HAP-1 (cell line): ENCODE measurements at places on chromosomes 5 and 9.

GRCh38 chr5:75567710-75568109 lies 43.5 kb upstream of the ANKDD1B start:
- DNase-seq = no peak

DNA sequence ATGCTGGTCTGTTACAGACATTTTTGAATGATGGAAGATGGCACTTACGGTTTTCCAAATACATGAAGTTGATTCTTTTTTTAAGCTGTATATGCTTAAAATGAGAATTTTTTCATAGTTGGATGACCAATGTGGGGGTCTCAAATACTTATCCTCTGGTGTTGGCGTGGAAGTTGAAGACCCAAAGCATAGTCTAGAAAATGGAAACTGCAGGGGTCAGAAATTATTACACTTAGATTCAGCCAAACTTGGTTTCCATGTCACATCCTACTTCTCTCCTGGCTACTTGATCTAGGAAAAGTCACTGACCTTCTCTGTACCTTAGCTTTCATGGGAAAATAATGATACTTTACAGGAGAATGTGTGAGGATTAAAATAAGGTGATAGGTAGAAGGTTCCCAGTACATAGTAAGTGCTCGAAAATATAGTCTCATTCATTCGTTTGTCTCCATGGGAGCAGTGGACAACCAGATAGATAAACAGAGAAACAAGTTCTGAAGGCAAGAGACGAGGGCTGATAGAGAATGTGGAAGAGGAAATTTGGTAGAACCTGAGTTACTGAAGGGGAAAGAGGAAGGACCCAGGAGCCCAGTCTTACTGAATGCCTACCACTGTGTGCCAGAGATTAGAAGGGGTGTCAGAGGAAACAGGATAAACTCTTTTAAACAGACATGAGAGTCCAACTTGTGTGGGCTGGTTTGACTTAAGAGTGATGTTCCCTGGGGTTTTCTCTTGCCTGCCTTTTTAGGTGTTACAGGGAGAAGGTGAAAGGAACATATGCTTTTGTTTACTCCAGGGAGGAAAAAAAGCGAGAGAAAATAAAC lies 560.3 kb upstream of the KLF4 start:
- no peak for DNase-seq

- DNase-seq = no peak
Measured at GRCh38 chr9:133124123-133124906, 3.3 kb upstream of the RALGDS start.

- DNase-seq = no peak
Measured at GRCh38 chr9:77251050-77251449, 73.7 kb downstream of the VPS13A start.

GRCh38 chr5:73215891-73216610 lies 43.1 kb downstream of the TMEM174 start:
- peak; percentile 72 for DNase-seq

- DNase-seq = no peak
Measured at GRCh38 chr5:68137511-68138140, 77.9 kb upstream of the PIK3R1 start.

GRCh38 chr9:36874921-36875320 lies 159.1 kb downstream of the PAX5 start:
- no peak for DNase-seq

DNA sequence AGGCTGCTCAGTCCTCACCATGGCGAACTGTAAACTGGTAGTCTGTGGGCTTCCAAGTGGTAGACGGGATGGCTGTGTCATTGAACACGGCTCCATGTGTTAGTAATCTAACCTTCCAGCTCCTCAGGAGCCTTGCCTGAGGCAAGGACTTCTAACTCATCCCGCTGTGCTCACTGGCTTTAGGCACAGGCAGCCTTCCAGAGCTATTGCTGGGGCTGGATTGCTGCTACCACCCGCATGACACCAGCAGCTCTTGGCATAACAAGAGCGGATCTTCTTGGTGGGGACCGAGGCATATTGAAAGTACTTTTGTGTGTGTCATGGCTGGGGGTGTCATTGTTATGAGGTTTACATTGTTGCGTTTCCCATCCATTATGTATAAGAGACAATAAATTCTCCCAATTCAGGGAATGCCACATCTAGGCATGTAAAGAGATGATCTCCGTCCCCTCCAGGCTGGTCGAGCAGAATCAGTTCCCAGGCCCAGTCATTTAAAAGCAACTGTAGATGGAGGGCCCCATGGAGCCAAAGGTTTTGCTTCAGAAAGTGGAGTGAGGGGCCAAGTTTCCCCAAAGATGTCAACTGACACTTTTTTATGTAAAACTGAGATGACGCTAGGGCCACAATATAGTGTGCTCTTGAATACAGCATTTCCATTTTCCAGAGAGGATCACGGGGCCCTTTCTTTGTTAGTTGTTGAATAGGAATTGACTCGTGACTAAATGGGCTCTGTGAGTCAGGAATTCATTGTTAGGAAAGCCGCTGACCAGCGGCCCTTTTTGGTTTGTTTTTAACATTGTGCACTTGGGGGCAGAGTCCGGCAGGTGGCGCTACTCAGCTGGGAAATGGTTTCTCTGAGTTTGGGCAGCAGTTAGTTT lies 759.5 kb downstream of the TAF11L14 start:
- peak; percentile 77 for DNase-seq

DNA sequence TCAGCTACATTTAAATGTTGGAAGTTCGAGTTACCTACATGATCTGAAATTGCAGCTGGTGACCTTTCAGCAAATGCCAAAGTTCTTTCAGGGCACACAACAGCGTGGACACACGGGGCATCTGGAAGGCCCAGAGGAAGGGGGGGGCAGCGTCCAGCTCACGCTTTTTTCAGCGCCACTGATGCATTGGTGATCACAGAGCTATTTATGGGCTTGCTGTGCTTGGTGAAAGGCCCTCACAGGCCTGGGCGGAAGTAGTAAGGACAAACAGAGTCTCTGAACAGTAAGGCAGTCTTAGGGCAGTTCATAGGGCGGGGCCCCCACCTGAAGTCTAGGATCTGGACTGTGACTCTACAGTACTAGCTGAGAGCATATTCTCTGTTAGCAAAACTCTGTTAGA lies 6.6 kb upstream of the FBP2 start:
- DNase-seq = no peak

DNA sequence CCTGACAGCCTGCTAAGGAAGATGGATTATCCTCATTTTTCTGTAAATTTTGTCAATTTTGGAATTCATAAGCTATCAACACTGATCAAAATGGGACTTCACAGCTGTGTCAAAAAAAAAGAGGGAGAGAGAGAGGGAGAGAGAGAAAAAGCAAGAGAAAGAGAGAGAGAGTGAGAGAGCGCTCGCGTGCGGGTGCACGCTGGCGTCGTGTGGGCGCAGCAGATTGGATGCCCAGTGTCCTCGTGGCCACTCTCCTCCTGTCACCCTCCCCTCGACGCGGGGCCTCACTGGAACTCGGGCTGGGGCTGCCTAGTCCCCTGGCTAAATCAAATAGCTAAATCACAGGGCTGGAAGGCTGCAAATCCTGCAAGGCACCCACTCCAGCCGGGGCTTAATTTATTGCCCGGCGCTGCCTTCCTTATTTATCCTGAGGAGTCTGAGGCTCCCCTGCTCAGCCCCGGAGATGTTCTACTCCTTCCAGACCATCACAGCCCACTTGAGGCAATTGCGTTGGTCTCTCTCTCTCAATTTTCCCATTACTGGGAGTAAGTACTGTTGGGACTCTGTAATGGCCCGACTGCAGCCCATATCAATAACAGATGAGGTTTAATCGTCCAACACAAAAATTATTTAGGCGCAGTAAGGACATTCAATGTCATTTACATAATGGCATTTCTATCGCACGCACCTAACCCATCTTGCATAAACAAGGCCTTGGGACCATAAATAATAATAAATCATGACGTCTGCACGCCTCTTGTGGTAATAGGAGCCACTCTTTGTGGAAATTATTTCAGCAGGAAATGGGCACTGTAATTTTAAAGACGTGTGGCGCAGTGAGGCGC lies 94.2 kb downstream of the PAX5 start:
- DNase-seq = no peak

- DNase-seq = peak; percentile 65
Measured at GRCh38 chr5:10701567-10702039, 59.4 kb downstream of the DAP start.

DNA sequence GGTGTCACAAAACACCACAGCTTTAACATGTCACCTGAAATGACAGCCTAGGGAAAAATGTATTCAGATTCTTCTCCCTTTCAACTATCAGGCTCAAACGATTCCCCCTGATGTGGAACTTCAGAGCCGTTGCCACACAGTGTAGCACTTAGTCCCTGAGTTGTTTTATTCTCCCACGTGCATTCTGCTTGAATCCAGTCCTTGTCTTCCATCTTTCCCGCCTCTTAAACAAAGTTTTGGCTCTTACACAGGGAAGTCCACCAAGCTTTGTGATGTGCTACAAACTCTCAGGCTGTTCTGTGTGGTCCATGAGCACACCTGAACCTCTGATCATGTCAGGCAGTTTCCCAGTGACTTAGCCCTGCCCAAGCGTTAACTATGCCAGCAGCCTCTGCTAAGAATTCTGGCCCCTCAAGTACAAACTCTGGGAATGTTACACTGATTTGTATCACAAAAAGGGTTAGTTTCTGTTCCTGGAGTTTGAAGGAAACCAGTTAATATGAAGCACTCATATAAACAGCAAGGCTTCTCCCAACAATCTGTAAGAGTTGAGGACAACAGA lies 45.8 kb upstream of the RNF38 start:
- no peak for DNase-seq
